ENCODE measurements at places on chromosomes 5 and 9.

DNA sequence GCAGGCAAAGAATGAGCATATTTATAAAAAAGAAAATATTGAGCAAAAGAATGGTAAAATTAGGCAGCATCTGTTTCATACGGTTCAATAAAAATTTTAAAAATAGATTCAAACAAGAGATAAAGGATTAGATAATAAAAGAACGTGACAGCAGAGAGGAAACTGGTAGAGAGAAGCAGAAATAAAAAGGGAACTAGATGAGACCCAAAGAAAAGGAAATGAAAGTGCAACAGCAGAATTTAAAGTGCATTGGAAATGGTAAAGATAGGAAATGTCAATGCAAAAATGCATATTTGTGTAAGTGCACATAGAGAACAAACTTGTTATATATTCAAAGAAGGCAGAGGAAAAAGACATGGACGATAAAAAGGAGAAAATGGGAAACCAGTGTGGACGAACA lies 70.2 kb downstream of the SUSD1 start:
- no peak for DNase-seq

- no peak for DNase-seq
Observed at GRCh38 chr5:7425830-7426229, 29.9 kb downstream of the ADCY2 start.

DNA sequence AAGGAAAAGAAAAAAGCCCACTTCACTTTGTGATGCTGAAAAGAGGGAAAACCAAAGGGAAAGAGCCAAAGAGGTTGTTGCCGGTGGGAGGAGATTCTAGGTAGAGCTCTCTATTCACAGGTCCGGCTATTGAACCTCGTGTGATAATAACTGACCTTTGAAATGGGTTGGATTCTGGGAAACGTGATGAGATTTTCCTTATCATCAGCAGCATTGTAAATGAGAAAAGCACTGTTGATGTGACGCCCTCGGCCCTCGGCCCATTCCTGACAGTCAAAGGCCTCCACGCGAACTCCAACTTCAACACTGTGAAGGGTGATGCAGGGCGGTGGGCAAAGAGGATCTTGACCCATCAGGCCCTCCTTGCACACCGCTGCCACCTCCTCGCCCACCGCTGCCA lies 43.3 kb downstream of the ZCCHC9 start:
- no peak for DNase-seq

DNA sequence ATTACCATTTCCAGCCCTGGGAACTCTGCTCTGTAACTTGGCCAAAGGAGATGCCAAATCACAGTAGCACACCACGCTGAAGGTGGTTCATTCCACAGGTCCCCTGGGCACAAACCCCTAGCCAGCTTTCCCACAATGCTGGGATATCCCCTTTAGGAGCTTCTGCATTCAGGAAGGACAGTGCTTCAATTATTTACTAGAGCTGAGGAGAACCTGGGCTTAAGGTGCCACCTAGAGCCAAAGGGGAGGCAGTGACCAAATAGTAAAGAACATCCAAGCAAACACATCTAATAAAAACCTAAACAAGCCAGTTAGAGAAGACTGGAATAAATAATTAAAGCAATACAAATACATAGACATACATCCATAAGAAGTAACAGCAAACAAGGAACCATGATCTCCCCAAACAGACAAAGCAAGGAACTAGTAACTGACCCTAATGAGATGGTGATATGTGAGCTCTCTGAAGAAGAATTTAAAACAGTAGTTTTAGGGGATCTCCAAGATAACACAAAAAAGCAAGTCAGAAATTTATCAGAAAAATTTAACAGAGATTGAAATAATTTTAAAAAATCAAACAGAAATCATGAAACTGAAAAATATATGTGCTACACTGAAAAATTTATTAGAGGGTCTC lies 14.6 kb downstream of the KIF4B start:
- no peak for DNase-seq

GRCh38 chr5:77937015-77937908 lies 161.1 kb upstream of the TBCA start:
- DNase-seq = no peak

DNA sequence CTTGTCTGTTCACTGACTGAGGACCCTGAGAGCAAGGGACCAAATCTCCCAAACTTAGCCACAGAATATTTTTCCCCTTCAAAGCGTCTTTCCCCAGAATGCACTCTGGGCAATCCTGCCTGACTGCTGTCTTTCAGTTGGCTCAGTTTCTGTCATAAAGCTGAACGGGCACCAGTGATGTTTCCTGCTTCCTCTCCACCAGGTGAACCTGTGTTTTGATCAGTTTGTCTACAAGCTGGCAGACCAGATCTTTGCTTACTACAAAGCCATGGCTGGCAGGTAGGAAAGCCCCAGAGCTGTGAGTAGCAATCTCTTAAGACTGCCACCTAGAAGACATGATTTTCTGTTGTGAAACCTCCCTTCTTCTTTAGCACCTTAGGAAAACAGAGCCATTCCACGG lies 61.8 kb downstream of the CYFIP2 start:
- no peak for DNase-seq

DNA sequence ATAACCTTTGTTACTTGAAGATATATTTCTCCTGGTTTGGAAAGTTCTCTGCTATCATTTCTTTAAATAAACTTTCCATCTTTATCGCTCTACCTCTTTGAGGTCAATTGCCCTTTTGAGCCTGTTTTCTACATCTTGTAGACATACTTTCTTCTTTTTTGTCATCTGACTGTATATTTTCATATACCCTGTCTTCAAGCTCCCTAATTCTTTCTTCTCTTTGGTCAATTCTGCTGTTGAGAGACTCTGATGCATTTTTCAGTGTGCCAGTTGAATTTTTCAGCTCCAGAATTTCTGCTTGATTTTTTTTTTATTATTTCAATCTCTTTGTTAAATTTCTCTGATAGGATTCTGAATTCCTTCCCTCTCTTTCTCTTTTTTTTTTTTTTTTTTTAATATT lies 511.2 kb upstream of the GRAMD2B start:
- DNase-seq = no peak

GRCh38 chr9:114035221-114035844 lies 42.8 kb downstream of the AMBP start:
- no peak for DNase-seq

DNA sequence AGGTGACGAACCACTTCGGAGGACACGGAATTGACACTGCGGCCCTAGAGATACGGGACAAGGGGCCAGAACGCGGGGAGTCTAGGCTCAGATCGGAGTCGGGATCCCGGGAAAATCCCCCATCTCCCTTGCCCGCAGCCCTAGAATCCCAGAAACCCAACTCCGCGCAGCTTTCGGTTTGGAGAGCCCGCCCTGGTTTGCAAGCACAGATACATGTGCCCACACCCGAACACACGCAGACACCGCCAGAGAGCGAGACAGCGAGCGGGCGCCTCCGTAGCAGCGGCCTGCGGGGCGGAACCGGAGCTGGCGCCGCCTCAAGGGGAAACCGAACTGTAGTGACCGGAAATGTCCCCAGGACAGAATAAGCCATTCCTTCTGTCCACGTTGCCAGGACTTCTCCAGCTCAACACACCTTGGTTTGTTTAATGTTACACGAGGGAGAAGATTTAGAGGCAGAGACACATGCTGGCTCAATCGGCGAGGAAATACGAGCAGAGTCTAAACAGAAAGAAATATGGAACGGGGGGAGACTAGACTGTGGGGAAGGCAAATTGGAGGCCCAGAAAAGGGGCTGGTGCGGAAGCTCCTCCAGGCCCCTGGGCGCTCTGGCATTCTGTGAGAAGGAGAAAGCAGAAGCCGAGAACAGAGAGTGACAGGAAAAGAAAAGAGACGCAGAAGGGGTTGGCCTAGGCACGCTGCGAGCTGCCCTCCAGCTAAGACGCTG lies 2.9 kb upstream of the PAX5 start:
- DNase-seq = no peak

DNA sequence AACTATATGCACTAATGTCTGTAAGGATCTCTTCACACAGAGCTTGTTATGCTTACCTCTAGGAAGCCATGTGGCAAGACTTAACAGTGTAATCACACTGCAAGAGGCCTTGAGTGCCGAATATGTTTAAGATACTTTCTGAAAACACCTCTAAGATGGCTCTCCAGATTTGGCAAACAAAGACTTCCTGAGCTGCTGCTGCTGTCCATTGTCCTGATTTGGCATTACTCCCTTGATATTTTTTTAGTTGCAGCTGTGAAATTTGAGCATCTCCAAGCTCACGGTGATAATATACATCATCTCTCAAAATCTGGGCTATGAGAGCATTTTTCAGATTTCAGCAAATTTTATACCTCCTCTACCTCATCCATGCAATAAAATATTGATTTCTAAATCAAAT lies 384.5 kb upstream of the CDH6 start:
- DNase-seq = no peak

DNA sequence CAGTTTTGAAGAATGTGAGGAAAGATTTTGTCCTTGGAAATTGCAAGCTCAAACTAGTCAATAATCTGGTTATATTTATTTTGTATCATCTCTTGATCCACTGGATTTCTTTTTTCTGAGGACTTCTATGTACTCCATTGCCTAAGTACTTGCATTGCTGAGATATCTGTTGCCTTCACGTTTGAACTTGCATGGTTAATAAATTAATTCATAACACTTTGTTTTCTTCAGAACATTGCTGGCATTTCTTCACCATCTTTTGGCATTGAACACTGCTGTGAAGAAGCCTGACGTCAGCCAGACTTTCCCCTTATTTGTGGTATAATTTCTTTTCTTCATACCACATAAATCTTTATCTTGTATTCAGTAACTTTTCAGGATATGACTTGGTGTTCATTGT lies 246.0 kb upstream of the KIF2A start:
- no peak for DNase-seq

DNA sequence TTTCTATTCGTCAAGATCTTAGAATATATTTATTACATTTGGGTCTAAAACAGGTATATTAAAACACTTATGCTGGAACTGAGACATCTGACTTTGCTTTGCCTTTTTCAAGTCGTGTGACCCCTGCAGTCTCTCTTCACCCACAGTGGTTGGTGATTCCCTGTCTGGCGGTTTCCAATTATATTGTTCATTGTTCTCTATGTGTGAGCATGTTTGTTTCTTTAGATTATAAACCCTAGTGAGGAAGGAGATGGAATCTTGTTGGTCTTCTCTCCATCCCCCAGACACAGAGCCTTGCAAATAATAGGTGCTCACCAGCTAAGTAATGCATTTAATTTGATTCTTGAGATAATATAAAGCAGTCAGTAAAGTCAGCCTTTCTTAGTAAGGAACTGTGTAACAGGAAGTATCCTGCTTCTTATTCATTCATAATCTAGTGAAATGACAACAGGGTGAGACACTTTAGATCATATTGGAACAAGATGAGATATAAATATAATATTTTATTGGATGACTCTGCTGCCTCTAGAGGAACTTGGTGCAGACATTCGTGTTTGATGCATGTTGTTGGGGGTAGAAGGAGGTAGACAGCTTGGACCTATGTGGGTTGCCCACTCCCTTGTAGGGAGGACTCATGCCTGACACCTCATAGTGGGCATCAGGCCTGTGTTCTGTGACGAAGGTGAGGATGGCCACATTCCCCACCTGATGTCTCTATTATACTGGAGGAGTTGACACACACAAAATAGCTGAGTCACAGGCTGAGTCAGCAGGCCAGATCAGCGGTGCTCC lies 88.1 kb downstream of the FGF1 start:
- peak; percentile 85 for DNase-seq

DNA sequence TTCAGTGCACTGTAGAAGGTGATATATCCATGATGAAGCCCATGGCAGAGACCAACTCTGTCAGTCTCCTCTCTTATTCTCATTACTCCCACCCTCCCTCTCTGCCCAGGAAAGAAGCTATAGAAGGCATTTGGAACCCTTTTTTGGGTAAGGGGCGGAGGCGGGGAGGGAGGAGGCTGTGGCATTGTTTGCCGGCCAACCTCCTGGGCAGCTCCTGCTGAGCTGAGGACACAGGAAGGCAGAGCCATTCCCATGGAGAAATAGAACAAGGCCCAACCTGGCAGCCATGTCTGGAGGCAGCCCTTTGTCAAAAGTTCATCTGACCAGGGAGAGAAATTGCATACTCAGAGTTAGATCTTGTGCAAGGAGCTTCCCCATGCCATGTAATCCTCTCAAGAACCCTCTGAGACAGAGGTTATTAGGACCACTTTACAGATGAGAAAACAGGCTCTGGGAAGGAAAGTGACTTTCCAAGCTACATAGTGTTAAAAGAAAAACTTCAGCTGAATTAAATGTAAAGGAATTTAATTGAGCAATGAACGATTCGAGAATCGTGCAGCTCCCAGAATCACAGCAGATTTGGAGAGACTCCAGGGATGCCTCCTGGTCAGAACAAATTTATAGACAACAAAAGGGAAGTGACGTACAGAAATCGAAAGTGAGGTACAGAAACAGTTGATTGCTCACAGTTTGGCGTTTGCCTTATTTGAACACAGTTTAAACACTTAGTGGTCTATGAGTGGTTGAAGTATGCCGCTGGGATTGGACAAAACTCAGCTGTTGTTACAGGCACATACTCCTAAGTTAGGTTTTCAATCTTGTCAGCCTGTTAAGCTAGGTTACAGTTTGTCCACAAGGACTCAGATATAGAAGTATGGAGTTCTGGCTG lies 158.6 kb downstream of the MELK start:
- no peak for DNase-seq

DNA sequence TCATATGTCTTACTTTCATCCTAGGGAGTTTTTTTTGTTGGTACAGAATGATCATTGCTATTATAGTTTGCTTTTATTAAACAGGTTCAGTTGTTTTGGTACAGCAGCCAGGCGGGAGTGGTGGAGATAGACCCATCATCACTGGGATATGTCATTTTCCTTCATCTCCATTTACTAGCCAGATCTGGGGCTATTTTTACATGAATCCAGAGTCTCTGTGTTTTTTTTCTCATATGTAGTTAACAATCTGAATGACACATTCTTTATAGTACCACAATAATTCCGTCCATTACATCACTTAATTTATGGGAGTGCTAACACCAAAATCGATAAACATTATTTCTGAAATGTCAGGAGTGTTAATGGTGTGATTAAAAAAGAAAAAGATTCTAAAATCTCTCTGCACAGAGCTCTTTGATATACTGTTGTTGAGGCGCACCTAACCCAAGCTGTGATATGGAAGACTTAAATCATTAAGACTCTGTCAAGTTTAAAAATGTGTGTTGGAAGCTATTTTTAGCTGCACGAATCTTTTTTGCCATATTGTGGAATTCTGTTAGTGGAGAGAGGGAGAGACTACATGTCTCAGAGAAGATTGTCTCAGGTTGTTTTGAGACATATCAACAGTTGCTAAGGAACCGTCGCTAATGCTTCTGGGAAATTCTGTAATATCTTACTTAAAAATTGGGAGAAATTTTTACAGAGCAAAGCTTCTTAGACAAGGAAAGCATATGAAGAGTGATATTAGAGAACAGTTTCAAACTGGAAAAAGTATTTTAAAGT lies 59.6 kb downstream of the RPS23 start:
- DNase-seq = no peak

Data from fibroblast of upper back skin (primary cell).